Activated naive CD8-positive, alpha-beta T cell treated with anti-CD3 and anti-CD28 coated beads for 36 hours (primary cell): ENCODE measurements at places on chromosomes 7 and 10. TPM values are rescaled to one million over a fixed set of nuclear protein-coding genes. Genes with fewer than 3 reads are reported as not detected.

DNA sequence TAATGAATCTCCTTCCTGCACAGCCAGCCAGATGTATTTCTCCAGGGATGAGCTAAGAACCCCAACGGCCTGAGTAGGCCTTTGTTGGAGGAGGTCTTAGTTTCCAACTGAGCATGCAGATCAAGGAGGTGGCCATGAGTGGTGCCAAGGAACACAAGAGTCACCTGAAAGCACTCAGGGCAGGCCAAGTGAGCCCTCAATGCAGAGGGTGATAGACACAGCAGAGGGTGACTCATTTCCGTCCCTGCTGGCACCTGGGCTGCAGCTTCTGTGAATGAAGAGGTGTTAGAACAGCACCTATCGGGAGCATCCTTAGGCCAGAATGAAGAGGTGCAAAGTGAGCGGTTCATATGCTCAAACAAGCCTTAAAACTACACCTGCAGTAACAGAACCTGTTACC lies 211.8 kb downstream of the FRMD4A start:
- DNase-seq = no peak

DNA sequence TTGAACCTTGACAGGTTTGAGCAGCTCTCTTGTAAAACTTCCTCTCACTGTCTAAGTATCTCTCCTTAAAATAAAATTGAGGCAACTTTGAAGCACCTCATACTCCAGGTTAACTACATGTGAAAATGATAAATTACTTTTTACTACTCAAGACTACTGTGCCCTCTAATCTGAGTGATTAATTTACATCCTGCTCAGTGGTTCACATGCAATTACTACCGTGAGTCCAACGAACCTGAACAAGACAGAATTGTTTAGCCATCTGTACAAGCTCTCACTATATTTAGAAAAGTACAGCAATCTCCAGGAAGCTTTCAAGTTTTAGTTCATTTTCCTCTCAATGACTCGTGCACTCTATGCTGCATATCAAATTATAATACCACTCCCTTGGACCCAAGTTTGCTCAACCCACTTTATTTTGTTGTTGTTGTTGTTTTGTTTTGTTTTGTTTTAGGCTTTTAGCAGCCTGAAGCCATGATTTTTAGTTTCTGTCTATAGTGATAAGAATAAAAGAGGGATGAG lies 21.2 kb downstream of the PDE1C start:
- DNase-seq = no peak

GRCh38 chr7:84975586-84976185 lies 211.2 kb downstream of the SEMA3D start:
- no peak for DNase-seq

DNA sequence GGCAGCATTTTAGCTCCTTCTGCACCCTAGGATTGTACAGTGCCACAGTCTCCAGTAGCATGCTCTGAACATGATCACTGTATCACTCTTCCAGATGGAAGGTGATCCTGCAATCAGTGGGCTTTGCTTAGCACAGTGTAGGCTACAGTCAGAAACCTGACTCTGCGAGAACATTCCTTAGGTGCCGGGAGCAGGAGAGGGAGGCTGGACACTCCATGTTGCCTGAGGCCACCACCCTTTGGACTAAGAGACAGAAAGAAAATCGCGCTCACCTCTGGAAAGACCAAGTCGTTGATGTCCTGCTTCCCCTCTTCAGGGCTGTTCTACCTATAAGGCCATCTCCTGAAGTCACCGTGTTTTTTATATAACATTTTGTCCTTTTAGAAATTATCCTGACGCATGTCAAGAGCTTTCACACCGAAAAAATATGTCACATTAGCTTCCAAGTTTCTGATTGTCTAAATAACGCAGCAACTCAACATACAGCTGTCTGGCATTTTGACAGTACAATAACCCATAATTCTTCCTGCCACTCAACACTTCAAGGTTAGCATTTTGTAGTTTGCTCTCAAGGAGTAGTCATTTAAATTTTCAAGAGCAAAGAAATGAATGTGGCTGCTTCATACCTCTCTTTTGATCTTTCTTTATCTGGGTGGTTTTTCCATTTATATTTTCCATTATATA lies 563.1 kb downstream of the LRMDA start:
- no peak for DNase-seq

Gene PDE6C
- total RNA-seq = not detected
